ENCODE measurements at places on chromosomes 2 and 18. TPM values are rescaled to one million over a fixed set of nuclear protein-coding genes. Genes with fewer than 3 reads are reported as not detected.
A peak's percentile ranks its signal among the peaks of the same experiment; 100 is the strongest.

- peak; percentile 52 for DNase-seq
Measured at GRCh38 chr2:104163611-104164130, 690.2 kb upstream of the POU3F3 start.

DNA sequence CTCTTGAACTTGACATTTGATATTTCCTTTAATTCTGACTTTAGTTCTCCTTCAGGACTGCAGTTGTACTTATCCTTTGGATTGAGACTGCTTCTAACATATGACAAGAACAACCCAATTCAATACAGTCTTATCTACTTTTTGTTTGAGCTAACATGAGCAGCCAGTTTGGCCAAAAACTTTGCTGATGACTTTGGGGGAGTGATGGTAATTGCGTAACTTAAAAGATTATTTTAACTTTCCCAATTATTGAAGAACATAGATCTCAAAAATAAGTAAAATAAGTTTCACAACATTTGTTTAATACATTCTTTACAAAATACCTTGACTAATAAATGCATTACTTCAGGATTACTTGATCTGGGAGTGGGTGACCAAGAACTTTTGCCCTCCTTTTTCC lies 1311.1 kb upstream of the NRXN1 start:
- DNase-seq = no peak

- no peak for DNase-seq
Measured at GRCh38 chr2:10380048-10380926, 67.8 kb downstream of the ODC1 start.

DNA sequence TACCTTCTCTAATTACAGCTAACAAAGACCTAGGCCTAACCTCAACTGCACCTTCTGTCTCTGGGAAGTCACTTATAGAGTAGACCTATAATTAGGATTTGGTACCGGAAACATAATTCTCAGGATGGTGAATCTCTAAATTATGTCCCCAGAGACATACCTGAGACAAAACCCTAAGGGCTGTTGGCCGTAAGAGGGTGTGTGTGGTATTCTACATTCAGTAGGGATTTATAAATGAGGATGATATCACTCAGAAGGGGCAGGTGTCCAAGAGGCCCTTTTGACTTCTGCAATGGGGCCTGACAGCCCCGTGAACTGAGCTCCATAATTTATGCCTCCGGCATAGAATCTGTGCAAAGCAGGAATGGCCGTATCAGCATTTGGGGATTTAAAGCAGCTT lies 13.5 kb upstream of the DARS1 start:
- no peak for DNase-seq

GRCh38 chr2:211766689-211767088 lies 771.9 kb downstream of the ERBB4 start:
- peak; percentile 82 for DNase-seq

- DNase-seq = no peak
Measured at GRCh38 chr2:223181561-223181960, 129.6 kb downstream of the KCNE4 start.

- peak; percentile 97 for DNase-seq
Measured at GRCh38 chr18:22282311-22283115, 113.1 kb downstream of the GATA6 start.

DNA sequence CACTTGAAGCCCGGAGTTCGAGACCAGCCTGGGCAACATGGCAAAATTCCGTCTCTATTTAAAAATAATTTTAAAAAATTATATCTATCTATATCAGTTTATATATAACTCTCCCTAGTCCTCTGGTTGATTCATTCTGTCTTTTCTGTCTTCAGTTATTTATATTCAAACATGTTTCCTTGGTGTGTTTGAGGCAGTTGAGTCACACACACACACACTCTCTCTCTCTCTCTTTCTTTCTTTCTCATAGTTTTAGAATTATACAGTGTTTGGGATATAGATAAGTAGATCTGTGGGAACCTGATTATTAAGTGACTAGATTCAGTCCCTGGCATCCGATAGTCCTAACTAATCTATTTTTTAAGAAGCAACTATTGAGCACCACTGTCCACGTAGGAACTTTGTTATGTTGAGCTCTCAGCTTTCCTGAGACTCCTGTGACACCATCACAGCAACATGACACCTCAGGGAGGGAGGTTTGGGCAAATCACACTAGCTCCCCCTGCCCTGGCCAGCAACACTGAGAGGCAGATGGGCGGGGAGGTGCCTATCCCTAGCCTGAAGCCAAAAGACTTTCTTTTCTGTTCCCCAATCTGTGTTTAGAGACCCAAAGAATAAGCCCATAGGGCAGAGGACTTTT lies 482.7 kb downstream of the DLGAP1 start:
- DNase-seq = peak; percentile 37

DNA sequence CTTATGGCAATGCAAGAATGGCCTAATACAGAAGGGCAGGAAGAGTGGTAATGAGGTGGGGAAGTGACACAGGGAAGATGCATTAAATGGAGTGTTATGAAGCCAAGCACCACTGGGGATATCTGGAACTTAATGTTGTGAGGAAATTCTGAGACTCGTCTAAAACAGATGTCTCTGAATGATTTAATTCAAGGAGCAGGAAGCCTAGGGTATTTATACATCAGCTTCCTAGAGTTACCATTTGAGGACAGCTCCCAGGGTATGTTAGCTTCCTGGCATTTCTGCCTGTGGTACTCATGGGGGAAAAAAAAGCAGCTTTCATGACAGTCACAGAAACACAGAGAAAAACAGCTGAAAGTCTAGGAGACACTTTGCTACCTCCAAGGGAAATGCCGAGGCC lies 989.5 kb downstream of the CBLN2 start:
- DNase-seq = no peak

DNA sequence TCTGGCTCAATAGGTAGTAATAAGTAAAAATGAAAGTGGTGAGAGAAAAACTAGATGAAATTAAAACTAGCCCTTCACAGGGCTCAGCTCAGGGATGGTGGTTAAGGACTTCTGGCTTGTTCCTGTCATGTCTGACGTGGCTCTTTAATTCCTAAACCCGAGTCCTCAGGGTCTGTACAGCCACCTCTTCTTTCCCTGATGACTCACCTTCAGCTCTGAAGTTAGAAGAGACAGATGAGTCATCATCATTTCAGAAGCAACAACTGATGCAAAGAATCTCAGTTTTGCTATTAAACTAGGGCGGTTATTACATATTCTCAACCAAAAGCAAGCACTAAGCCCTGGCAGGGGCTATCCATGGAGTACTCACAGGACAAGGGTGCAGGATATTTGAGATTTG lies 24.0 kb upstream of the ITGB6 start:
- DNase-seq = peak; percentile 98

DNA sequence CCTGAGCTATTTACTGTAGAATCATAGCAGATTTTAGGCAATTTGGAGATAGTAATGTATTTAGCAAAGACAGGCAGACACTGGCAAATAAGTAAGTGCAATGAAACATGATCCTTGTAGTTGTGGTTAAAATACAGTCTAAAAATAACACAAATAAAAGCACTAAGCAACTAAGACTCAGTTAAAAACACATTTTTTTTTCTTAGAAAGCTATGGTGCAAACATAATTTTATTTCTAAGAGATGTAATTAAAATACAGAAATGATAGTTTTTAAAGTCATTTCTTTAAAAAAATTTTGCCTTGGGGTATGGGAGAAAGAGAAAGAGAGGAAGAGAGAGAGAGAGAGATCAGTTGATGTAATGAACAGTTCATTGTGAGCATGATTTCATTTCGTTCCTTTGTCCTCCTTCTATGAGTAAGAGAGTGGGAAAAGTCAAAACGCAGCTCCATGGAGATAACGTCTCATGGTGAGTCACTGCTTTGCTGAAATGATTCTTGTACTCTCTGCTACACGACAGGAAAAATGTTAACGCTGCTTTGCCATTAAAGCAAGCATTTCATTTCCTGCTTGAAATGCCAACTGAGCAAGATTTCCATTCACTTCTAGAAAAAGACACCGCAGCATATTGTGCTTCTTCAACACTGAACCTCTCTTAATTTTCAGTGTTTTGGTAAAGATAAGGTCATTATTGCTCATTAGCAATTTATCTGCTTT lies 61.3 kb upstream of the PGAP1 start:
- peak; percentile 99 for DNase-seq

GRCh38 chr18:76098674-76099411 lies 396.2 kb downstream of the ZNF516 start:
- no peak for DNase-seq

DNA sequence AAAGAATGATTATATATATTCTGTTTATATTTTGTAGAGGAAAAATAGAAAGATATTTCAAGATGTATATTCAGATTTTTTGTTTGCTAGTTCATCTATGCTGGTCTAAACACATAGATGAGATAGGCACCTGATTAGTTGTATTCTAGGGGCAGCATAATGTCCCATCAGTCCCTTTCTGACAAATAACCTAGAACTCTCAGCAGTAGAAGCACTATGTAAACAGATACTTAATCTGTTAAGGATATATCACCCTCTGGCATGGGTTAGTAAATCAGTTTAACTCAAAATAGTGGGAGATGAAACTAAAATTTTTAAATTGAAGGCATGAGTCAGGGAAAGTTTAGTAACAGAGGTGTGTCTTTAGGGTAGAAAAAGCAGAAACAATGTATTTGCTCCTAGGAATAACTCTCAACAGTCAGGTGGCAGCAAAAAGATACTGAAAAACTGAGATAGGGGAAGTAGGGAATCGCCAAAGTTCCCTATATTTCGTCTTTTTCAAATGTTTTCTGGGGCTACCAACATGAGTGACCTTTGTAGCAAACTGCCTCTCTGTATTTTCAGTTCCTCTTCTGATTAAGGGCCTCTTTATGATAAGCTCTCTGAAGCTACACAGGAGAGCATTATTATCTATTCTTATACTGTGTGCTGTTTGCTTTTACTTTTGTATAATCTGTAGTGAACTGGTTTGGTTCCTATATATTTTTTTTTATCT lies 5.7 kb downstream of the PPP1R1C start:
- DNase-seq = no peak

- no peak for DNase-seq
Measured at GRCh38 chr2:217182926-217183325, 323.1 kb upstream of the TNP1 start.

- DNase-seq = no peak
Measured at GRCh38 chr2:60175290-60175689, 378.2 kb downstream of the BCL11A start.

DNA sequence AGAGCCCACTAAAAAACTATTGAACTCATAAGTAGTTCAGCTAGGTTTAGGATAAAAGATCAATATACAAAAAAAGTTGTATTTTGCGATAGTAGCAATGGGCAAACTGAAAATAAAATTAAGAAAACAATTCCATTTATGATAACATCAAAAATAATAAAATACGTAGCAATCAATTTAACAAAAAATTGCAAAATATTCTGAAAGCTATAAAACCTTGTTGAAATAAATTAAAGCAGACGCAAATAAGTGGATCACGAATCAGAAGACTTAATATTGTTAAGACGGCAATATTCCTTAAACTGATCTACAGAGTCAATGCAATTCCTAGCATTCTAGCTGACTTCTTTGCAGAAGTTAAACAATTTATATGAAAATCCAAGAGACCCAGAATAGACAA lies 24.5 kb downstream of the ABCB11 start:
- DNase-seq = no peak

DNA sequence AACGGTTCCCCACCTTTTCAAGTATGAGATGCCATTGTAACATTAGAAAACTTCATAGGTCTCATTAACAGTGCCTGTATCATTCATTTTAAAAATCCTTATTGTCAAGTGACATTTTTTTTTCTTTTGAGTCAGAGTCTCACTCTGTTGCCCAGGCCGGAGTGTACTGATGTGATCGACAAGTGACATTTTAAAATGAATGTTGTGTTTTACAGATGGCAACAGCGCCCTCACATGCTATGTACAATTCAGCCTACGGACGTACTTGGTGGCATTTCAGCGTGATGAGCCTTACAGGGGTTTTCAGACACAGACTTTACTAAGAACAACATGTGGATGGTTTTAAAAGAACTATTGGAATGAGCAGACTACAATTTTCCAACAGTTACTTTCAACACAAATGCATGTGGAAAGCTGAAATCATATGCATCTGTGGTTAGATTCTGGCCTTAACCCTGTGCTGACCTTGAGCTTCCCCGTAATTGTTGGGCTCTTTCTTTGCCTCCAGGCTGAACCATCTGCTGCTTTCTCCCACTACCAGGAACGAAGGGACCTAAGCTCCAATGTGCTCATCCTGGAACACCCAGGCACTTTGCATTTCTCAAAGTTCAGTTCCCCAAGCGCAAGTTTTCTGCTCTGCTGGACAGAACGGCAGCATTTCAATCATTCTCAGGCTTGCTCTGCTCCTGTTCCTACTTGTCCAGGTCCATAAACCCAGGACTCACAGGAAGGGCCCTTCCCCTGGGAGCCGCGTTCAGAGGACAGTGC lies 119.9 kb upstream of the NDUFV2 start:
- peak; percentile 74 for DNase-seq

DNA sequence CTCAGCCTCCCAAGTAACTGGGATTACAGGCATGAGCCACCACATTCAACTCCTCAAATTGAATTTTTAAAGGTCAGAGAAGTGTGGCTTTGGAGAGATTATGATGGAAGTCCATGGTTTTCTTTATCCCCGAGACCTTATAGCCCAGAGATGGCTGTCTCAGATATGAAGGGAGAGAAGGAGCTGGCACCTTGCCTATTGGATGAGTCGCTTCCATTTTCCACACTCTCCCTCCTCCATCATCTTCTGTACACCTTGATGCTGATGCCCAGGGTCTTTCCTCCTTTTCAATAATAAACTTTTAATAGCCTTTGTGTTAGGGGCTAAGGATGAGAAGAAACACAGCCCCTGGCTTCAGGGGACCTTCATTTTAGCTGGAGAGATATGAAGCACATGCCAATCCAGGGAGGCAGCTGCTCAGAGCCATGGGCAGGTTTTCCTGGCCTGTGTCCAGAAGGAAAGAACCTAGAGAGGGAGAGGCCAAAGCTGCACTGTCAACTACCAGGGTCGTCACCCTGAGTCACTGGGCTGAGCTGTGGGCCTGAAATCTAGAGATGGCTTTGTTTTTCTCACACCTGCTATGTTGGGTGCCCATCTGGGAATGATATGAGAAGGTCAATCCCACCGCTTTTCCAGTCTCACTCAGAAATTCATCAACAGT lies 146.0 kb upstream of the SERTAD2 start:
- peak; percentile 74 for DNase-seq

GRCh38 chr2:10530607-10531239 lies 82.6 kb upstream of the ODC1 start:
- no peak for DNase-seq

DNA sequence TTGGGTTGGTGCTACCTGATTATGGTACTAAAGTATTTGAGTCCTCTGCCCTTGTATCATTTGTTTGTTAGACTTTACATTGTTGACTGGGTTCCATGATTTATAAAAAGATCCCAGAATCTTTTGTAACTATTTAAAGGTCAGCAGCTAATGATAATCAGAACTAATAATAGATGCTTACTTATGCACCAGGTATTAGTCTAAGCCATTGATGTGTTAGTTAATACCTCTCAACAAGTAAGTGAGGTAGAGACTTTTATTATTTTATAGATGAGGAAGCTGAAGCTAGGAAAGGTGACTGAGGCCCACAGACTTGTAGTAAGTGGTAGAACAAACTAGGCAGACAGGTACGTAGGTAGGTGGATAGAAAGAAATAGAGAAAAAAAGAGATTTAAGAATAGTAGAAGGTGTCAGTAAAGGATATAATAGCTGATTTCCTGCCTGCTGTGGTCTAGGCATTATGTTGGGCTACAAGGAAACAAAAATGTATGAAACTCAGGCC lies 68.1 kb downstream of the CRIM1 start:
- DNase-seq = no peak

NCL gene
- 134 TPM for total RNA-seq

GULP1 gene
- 39.2 TPM for total RNA-seq

IL1F10 gene
- not detected for total RNA-seq

TGFA gene
- 111 TPM for total RNA-seq

DLX2 gene
- not detected for total RNA-seq

ZEB2 gene
- total RNA-seq = 0.26 TPM

UGT1A4 gene
- 2.9 TPM for total RNA-seq

ANKRD30BL gene
- total RNA-seq = not detected

SCYGR4 gene
- not detected for total RNA-seq

ERFE gene
- total RNA-seq = 4.2 TPM
